Cardiac atrium fibroblast (primary cell): ENCODE measurements at places on chromosomes 6 and 20. TPM values are rescaled to one million over a fixed set of nuclear protein-coding genes. Genes with fewer than 3 reads are reported as not detected.

CDC25B gene
- 48.6 and 48.8 TPM in 2 replicates for total RNA-seq

OTOR gene
- not detected in 2 replicates for total RNA-seq

KCNK5 gene
- not detected in 2 replicates for total RNA-seq

NOTCH4 gene
- total RNA-seq = 4.2 and 5.0 TPM in 2 replicates

MOG gene
- total RNA-seq = not detected in 2 replicates

VSTM2L gene
- 1.8 and 3.2 TPM in 2 replicates for total RNA-seq

PROKR2 gene
- total RNA-seq = not detected in 2 replicates

RPS18 gene
- 4,152 and 5,581 TPM in 2 replicates for total RNA-seq

HSPA1A gene
- 59.8 and 77.6 TPM in 2 replicates for total RNA-seq

OR2H2 gene
- total RNA-seq = not detected in 2 replicates
